ENCODE measurements at places on chromosomes 13 and 19.

GRCh38 chr19:19531951-19532805 is 3.5 kb downstream of the YJEFN3 start:
- peak; percentile 83 for DNase-seq

DNA sequence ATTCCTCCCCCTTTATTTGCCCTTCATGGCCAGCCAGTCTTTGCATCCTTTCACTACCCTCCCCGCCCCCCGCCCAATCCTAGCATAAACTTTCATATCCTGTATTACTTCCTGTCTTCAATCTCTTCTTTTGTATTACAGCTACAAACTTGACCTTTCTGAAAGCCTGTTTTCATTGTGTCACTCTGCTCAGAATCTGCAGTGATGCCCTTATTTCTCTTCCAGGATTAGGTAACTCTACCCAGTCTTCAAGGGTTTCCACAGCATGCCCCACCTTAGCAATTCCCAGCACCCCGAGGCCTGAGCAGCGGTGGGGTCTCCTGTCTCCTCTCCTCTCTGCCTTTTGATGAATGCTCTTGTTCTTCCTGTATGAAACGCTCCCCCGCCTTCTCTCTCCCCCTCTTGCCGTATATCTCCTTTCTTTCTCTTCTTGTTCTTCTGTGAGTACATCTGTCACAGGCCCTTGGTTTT is 145.6 kb downstream of the SHISA2 start:
- no peak for DNase-seq

DNA sequence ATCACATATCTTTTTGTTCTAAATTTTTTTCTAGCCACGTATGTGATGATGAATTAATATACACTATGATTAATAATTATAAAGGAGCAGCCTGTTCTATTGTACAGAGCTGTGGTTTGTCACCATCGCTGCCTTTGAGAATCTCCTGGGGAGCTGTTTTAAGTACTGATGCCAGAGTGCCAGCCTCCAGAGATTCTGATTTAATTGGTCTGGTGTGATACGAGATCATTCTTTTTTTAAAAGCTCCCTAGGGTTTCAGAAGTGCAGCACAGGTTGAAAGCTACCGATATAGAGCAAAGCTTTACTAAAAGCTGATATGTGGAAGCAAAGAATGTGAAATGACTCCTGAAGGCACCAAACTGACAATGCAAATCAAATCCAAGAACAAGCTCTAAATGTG is 314.7 kb downstream of the ITGBL1 start:
- DNase-seq, result no peak

GRCh38 chr13:112697756-112698655 is 8.2 kb downstream of the ATP11A start:
- no peak for DNase-seq

Data from stimulated activated CD4-positive, alpha-beta T cell treated with anti-CD3 and anti-CD28 coated beads, TNF-alpha, amount 100 ng/mL, for 48 hours (primary cell).